T-helper 2 cell (primary cell): ENCODE measurements at places on chromosomes 12 and 14.

GRCh38 chr12:61412201-61412600, 848.0 kb upstream of the USP15 start:
- DNase-seq: no peak

- DNase-seq: peak; percentile 1
These were observed 216.0 kb upstream of the DAAM1 start for GRCh38 chr14:58972233-58973017.

GRCh38 chr14:72744416-72745120, 149.3 kb downstream of the DPF3 start:
- no peak for DNase-seq

DNA sequence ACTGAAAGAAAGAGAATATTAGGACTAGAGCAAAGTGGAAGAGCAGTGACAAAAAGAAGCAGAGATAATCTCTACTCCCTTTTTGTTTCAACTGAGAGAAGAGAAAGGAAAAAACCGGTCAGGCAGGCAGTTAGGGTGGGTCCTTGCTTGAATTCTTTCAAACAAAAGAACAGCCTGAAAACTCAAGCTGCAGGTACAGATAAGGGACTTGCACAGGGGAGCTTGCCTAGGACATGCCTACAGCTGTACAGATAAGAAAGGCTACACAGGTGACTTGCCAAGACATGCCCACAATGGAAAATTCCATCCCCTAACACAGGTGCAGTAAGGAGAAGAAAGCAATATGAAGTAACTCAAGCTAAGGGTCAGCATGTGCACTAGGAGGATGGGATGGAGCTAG, 532.2 kb upstream of the MIS18BP1 start:
- DNase-seq: no peak

GRCh38 chr12:59904874-59905521, 309.2 kb downstream of the SLC16A7 start:
- DNase-seq: no peak
